HT-29 (cell line): ENCODE measurements at places on chromosomes 7 and 10. TPM values are rescaled to one million over a fixed set of nuclear protein-coding genes. Genes with fewer than 3 reads are reported as not detected.

Gene CCL26
- not detected in 2 replicates for total RNA-seq

DNA sequence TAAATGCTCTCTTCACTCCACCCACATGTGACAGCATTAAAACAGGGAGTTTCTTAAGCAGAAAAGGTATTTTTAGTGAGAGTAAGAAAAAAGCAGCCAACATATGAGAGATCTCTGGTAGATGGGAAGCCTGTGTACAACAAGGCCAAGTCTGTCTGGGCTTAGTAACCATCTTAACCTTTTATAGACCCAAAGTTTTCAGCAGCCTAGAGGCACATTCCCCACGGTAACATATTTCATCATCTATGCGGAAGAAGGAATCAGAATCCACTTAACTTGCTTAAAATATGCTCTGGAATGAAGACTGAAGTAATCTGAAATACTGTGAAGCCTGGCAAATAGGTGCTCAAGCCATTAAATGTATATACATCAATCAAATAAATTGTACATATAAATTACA is 127.8 kb downstream of the RAPGEF5 start:
- DNase-seq = no peak

DNA sequence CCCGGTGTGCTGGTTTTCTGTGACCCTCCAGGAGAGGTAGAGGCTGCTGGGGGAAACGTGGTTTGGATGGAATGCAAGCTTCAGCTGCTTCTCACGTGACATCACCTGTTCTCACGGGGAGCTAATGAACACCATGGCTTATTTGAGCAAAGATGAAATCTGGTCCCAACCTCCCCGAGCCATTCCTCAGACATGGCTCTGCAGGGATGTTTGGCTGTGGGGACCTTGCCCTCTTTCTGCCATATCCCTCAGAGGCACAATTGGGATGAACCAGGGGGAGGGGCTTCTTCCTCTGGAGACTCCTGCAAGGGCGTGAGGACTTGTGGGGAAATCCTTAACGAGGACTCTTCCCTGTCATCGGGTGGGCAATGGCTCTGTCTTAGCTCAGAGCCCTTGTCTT is 236.8 kb downstream of the TCERG1L start:
- no peak for DNase-seq

GRCh38 chr10:80579181-80579763 is 41.6 kb downstream of the SH2D4B start:
- DNase-seq = no peak
